ENCODE measurements at places on chromosomes 5 and 9.

- DNase-seq, result no peak
Measured at GRCh38 chr9:1946526-1947283, 68.4 kb upstream of the SMARCA2 start.

- no peak for DNase-seq
Measured at GRCh38 chr9:69190086-69190862, 16.2 kb downstream of the TJP2 start.

DNA sequence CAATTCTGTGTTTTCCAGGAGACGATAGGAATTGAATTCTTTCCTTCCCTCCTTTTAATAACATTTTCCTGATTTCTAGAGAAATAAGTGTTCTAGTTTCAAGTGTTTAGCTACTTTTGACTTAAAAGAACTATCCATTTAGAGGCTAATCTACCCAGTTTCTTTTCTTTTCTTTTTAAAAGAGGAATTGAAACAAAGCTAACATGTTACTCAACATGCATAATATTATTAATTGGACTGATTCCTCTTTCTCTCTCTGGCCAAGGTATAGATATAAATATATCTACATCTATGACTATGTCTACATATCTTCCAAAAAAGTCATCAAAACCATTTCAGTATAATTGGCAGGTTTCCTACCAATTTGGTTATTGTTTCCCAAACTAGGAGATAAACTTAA, 309.8 kb downstream of the TRPM3 start:
- no peak for DNase-seq

- no peak for DNase-seq
Measured at GRCh38 chr5:78888580-78889368, 96.3 kb downstream of the ARSB start.

GRCh38 chr9:136149853-136150252, 31.2 kb upstream of the TMEM250 start:
- no peak for DNase-seq

- DNase-seq, result no peak
Measured at GRCh38 chr9:35906923-35907699, 1.1 kb downstream of the HRCT1 start.

DNA sequence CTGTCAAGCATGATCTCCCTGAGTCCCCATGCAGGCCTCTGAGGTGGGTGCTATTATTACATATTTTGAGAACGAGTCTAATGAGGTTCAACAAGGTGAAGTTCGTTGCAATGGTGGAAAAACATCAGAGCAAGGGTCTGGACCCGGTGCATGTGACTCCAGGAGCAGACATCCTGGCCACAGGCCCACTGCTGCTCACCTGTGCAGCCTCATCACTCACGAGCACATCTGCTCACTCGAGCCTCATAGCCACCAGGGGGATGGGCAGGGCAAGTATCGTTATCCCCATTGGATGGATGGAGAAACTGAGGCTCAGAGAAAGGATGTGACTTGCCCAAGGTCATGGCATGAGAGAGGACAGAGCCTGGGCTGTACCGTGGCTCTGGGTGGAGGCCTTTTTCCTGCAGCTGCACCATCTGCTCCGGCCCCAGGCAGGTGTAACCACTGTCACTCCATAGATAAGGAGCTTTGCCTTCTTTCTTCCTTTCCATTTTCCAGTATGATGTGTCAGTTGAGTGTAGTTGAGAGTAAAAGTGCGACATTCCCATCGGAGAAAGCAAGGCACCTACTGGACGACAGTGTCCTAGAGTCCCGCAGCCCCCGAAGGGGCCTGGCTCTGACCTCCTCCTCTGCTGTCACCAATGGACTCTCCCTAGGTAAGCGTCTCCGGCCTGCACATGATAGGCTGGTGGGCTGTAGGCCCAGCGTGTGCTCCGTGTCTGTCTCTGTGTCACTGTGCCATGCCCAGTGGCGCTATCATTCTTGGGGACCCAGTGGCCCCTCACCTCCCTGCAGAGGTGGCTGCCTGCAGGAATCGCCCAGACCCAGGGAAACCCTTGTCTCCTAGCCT, 68.4 kb upstream of the GARNL3 start:
- no peak for DNase-seq

DNA sequence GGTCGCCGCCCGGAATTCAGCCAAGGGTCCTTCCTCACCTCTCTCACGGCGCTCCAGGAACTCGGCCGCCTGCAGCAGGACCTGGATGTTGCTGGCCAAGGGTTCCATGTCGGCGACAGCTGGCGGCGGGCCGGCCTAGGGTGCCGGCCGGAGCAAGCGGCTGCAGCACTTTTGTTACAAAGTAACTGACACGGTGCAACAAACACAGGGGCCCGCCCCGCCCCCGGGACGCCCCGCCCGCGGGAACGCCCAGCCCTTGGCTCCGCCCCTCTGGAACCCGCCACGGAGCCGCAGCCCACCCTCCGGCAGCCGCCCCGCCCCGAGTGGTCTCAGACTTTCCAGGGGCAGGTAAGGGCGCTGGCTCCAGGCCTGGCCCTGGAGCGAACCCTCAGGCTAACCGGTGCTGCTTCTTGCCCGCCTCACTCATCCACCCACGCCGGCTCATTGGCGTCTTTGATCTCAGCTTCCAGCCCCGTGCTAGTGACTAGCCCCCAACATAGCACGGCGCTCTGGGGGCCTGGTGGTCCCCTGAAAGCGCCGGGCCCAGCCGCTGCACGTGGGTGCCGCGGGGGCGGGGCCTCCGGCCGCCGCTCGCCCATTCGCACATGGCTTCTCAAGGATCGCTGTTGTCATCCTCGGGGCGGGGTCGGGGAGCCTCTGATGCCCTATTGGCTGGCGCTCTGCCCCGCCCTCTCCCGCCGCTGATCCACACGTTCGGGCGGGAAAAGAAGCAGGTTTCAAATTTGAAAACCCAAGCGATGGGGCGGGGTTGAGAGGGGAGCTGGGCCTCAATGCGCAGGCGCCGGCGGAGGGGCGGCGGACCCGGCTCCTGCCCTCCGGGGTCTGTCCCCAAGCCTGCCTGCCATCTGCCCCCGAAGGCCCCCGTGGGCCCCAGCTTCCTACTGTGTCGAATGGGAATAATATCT, at the start of gene MXD3:
MXD3 (minus strand) TSS at position 176 of the 926 bp plus-strand sequence; CDS start at position 108, 68 bp downstream.
- DNase-seq, result peak; percentile 89

DNA sequence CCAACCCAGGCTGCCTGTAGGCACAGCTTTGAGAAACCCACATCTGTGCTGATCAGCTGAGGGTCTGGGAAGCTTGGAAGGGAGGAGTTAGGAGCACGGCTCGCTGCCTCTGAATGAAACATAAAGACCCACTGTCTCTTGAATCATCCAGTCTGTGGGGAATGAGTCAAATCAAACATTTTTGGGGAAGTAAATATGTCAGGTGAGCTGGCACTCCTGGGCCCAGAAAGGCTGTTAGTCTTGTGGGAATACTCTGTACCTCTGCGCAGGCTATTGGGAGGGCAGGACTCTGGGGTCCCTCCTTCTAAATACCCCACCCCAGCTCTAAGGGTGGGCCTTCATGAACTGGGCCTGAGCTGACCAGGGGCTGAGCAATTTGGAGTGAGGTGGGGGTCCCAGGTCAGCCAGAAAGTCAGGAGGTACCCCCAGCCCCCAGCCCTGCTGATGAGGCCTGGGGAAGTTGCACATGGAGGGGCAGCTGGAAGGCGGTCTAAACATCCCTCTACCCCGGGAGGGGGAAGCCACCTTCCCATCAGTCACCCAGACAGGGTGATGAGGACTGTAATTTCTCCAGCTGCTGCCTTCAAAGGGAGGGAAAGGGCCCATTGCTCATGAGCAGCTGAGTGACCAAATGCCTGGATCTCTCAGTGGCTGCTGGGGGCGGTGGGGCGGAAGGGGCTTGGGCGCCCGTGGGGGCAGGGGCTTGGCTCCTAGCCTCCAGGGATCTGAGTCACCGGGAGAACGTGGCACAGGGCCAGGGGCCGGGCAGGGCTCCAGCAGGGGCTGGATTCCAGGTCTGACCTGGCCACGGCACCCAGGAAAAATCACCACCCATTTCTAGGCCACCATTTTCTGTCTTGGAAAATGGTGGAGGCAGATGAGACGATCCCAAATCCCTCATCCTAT, 10.8 kb downstream of the FIBCD1 start:
- no peak for DNase-seq

DNA sequence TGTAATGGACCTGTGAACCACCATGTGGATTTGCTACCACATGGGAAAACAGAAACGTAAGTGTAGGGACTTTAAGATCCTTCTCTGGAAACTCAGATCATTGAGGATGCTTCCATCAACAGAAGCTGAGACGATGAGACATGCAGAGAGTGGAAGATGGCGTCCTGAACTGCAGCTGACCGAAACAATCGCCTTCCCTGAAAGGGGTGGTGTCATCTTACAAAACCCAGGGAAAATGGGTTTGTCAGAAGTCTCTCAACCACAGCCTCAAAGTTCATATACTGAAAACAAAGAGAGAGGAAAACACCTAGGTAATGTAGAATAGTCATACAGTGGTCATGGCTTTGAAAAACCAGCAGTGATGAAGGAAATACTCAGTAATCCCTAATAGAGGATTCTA, 6.6 kb upstream of the PTPN3 start:
- DNase-seq, result no peak

GRCh38 chr5:130061746-130062145, 157.5 kb downstream of the CHSY3 start:
- DNase-seq, result no peak

DNA sequence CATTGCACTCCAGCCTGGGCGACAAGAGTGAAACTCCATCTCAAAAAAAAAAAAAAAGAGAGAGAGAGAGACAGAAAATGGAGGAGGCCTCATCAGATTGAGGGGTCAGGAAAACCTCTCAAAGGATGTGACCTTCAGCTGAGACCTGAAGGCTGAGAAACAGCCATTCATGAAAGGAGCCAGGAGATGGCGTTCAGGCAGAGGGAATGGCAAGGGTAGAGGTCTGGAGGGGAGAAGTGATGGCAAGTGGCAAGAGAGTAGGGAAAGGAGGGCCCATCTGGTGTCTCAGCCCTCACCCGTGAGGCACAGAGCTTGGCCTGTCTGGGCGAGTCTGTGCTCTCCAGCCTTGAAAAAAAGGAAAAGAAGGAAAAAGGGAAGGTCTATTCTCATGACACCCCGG, 17.0 kb downstream of the CAMK2A start:
- no peak for DNase-seq

- DNase-seq, result no peak
Measured at GRCh38 chr5:16025681-16026080, 153.9 kb downstream of the MARCHF11 start.

- DNase-seq, result no peak
Measured at GRCh38 chr5:153555420-153556114, 65.1 kb downstream of the GRIA1 start.

- no peak for DNase-seq
Measured at GRCh38 chr5:4511996-4512656, 628.0 kb upstream of the ADAMTS16 start.

GRCh38 chr5:151431666-151432065, 15.7 kb upstream of the SLC36A1 start:
- no peak for DNase-seq

DNA sequence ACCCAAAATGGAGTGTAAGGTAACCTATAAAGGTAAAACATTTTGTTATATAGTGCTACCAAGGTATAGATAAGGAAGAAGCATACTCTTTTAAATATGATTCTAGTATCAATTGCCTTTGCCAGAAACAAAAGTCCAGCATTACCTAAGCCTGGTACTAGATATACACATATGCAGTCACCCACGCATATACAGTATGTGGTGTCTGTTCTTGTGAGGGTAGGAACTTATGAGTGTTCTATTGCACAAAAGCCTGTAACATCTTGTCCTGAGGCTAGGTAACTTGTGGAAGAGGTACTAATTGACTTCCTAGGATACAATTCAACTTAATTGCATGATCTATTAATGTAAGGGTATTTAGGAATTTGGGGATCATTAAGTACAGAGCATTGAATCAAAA, 31.3 kb upstream of the IFNE start:
- DNase-seq, result no peak

DNA sequence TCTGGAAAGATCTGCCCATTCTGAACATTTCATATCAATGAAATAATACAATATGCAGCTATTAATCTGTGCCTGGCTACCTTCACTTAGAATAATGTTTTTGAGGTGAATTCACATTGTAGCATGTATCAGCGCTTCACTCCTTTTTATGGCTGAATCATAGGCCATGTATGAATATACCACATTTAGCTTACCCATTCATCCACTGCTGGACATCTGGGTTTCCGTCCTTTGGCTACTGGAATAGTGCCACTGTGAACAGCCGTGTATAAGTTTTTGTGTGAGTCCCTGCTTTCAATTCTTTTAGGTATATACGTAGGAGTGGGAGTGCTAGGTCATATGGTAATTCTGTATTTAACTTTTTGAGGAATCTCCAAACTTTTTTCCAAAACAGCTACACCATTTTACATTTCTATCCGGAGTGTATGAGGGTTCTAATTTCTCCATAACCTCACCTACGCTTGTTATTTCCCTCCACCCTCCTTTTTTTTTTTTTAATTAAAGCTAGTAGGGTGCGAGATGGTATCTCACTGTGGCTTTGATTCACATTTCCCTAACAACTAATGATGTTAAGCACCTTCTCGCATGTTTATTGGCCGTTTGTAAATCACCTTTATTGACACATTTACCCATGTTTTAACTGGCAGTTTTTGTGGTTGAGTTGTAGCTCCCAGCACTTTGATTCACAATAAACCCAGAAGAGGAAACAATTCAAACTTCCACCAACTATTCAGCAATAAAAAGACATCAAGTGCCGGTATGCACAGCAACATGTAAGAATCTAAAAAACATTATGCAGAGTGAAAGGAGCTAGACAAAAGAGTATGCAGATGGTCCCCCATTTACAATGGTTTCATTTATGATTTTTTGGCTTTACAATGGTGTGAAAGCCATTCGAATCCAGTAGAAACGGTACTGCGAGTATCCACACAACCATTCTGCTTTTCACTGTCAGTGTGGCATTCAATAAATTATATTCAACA, 8.1 kb downstream of the SEMA4D start:
- DNase-seq, result no peak

All from T-helper 17 cell (primary cell).